ENCODE measurements at places on chromosomes 6 and 20.

DNA sequence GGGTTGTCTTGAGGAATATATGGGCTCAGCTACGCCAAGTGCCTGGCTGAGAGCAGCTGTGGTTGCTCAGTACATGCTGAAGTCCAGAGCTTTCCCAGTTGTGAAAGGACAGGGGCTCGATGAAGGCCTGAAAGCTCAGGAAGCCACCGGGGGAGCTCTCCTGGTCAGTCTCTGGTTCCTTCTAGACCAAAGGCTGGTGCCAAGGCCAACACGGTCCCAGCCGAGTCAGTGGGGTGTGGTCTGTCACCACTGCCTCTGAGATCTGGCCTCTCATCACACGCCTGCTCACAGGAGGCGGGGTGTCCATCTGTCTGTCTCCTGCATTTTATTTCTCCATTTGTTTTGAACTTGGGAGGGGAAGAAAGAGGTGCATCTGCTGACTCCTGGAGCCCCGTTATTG is 4.9 kb upstream of the FAM83C start:
- no peak for DNase-seq

DNA sequence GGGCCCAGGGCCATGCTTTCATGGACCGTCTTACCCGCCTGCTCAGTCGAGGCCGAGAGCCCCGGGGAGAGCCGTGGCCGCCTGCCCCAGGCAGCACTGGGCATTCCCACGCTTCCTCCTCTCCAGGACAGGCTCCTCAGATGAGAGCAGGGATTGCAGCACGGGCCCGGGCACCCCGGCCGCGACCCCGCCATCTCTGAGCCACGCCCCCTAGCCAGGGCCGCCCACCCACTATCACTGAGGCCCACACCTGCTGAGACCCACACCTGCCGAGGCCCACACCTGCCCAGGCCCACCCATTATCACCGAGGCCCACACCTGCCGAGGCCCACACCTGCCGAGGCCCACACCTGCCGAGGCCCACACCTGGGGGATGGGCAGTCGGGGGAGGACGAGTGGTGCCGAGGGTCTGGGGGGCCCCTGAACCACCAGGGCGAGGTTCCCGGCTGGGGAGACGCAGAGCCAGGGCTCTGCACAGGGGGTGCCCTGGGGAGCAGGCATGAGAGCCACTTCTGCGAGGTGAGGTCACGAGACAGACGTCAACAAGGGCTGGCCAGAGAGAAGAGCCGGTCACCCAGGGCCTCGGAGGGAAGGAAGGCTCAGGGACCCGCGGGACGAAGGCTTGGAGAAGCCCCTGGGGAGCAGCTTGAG is 235.6 kb downstream of the ERMARD start:
- no peak for DNase-seq

DNA sequence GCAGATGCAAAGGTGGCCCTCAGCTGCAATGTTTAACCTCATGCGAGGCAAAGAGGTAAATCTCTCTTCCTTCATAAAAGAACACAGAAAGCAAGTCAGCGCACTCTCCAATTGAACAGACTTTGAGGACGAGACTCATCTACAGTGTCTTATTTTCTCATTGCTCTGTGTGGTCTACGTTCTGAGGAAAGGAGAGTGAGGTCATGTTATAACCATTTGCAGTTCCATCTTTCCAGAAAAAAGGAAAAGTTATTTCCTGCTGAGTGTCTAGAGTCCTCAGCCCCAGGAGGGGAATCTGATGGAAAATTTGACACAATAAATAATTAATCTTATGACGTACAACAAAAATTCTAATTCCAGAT is 35.6 kb upstream of the THBS2 start:
- no peak for DNase-seq

- DNase-seq: no peak
Observed at GRCh38 chr20:15144916-15145315, 807.5 kb upstream of the FLRT3 start.

- DNase-seq: no peak
Observed at GRCh38 chr6:4864519-4864918, 88.3 kb downstream of the CDYL start.

GRCh38 chr6:126147291-126147815 is 161.0 kb downstream of the TRMT11 start:
- no peak for DNase-seq

Measured in H4 (cell line).